ENCODE measurements at places on chromosomes 6 and 20. TPM values are rescaled to one million over a fixed set of nuclear protein-coding genes. Genes with fewer than 3 reads are reported as not detected.

DNA sequence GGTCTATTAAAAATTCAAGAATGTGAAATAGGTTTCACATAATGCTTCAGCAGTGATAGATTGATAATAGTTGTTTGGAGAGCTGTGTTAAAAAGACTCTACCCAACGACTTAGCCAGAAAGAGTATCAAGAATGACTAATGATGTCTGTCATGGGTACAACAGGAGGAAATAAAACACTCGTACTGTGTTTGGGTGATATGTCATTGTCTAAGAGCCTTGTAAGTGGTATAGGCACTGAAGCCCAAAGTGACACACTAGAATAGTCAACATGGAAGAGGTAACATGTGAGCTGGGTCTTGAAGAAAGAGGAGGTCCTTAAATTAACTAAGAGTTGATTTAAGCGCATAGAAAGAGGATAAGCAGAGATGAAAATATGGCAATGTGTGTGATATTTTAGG lies 471.8 kb upstream of the MAN1A1 start:
- DNase-seq = no peak

DNA sequence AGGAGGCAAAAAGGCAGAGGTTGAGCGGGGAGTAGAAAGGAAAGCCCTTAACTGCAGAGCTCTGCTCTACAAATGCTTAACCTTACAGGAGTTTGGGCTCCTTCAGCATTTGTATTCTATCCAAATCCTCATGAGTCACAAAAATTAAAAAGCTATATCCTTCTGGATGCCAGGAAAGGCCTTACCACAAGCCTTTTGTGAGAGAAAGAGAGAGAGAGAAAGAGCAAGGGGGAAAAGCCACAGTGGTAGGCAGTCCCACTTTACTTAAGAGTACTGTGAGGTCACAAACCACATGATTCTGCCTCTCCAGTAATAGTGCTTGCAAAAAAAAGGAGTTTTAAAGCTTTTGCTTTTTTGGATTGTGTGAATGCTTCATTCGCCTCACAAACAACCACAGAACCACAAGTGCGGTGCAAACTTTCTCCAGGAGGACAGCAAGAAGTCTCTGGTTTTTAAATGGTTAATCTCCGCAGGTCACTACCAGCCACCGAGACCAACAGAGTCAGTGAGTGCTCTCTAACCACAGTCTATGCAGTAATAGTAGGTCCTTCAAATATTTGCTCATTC lies at the start of gene RUNX2:
Gene RUNX2 (plus strand): TSS at position 375 of the 567 bp plus-strand sequence. CDS start 397 bp downstream, outside the sequence.
- no peak for DNase-seq

Gene OOEP
- total RNA-seq = 0.38 TPM

- DNase-seq = no peak
Observed at GRCh38 chr6:123641497-123641896, 4.7 kb upstream of the TRDN start.

DNA sequence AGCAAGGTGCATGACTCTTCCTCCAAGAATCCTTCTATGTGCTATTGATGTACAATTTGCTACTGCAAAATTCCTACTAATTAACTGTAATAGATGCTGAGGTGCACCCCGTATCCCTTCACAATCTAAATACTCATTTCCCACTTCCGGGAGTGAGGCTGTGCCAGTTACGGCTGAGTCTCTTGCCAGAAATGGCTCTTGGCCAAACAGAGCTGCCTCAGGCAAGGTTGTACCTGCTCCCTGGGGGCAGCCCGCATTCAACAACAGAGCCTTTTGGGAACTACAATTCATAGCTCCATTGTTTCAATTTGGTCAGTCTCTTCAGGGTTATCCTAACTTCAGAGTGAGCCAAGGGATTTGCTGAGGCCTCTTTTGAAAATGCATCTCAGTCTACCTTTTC lies 789.8 kb upstream of the MAP3K7 start:
- no peak for DNase-seq

All from CD4-positive, alpha-beta T cell (primary cell).